Hepatic stellate cell (primary cell): ENCODE measurements at places on chromosomes 6 and 20.

- peak; percentile 60 for DNase-seq
Measured at GRCh38 chr20:34579191-34579978, 20.9 kb downstream of the MAP1LC3A start.

DNA sequence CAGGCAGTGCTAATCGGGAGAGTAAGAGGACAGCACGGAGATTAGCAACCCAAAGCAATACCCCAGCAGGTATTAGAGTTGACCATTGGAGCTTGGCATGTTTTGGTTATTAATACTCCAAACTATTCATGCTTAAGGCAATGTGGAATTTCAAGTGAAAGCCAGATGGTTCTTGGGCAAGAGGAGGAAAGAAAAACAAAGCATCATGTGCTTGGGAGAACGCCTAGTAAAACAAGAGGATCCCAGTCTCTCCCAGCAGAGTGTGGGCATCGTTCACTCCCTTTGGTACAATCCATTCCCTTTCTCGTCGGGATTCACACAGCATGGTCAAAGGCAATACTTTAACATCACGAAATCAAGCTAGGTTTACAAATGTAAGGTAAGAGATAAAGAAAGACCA lies 349.8 kb downstream of the PRKN start:
- DNase-seq: no peak

GRCh38 chr6:138275976-138276375 lies 57.7 kb upstream of the PBOV1 start:
- DNase-seq: no peak

DNA sequence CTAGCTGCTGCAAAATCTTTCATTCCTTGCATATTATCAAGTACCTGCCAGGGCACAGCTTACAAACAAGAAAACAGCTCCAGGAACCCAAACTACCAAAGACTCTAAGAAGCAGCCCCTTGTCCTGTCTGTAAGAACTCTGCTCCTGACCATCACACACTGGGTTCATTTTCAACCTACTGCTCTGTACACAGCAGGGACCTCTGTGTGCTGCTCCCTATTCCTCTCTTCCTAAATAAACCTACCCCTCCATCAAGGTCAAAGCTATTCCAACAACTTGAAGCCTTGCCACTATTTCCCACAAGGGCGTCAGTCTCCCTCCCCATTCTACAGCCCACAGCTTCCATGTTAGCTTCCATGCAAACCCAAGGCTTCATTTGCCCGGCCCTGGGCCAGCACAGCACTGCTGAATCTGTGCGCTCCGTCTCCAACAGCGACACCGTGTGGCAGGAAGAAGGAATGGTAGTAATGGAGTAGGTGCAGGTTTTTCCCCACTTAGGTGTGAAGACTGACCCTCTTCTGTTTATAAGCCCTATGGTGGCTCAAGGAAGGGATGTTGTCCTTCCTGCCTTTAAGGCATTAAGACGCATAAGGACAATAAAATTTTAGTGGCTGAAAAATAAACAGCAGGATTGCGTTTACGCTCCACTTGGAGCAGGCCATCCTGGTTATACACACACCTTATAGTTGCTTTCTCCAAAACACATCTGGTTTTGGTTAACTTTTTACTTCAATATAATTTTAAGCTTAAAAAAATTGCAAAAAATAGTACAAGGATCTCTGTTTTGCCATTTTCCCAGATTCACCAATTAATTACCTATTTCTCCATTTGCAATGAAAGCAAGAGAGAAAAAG lies 115.2 kb upstream of the NXT1 start:
- DNase-seq: no peak

- DNase-seq: no peak
Measured at GRCh38 chr20:52342913-52343312, 151.3 kb upstream of the ZFP64 start.

DNA sequence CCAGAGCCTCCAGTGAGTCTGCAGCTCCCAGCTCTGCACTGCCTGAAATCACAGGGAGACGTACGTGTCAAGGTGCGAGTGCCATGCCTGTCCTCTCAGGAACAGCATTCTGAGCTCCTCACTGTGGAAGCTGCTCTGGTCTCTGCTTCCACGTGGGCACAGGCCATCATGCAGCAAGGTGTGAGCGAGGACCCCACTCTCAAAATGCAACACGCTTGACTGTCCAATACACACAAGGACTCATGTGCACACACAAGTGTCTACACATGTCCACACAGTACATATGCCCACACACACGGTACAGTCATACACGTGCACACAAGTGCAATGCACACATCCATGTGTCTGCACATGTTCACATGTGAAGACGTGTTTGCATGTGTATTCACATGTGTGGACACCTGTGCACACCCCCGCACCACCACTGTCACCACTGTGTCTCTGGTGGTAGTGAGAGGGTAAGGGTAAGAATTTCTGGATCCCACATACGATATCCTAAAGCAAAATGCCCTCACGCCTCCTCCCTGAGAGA lies 260.5 kb downstream of the DLL1 start:
- no peak for DNase-seq

- DNase-seq: no peak
Measured at GRCh38 chr6:127277878-127278843, 11.5 kb downstream of the RNF146 start.

DNA sequence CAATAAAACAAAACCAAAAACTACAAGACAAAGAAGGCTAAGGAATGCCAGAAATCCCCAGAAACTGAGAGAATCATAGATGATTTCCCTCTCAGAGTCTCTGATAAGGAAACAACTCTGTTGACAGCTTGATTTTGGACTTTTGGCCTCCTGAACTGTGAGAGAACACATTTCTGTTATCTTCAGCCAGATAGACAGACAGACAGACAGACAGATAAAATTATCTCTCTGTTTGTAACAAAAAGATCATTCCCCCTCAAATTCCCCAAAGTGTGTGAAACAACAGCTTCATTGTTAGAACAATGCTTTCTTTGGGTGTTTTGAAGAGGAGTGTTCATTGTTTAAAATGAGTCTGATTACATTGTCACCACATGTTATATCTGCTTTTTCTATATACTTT lies 148.2 kb downstream of the BCKDHB start:
- no peak for DNase-seq

- no peak for DNase-seq
Measured at GRCh38 chr6:46097366-46097765, 32.4 kb upstream of the ENPP4 start.

GRCh38 chr6:19976411-19977129 lies 139.4 kb downstream of the ID4 start:
- DNase-seq: no peak

GRCh38 chr20:32050851-32051556 lies 1.0 kb upstream of the HCK start:
- DNase-seq: no peak

DNA sequence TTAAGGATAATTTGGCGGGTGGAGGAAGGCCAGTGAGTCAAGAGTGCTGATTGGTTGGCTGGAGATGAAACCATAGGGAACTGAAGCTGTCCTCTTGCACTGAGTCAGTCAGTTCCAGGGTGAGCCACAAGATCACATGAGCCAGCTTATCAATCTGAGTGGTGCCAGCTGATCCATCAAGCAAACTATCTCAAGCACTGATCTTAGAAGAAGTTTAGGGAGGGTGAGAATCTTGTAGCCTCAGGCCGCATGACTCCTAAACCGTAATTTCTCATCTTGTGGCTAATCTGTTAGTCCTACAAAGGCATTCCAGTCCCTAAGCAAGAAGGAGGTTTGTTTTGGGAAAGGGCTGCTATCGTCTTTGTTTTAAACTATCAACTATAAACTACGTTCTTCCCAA lies 954.3 kb downstream of the KIF16B start:
- DNase-seq: no peak

DNA sequence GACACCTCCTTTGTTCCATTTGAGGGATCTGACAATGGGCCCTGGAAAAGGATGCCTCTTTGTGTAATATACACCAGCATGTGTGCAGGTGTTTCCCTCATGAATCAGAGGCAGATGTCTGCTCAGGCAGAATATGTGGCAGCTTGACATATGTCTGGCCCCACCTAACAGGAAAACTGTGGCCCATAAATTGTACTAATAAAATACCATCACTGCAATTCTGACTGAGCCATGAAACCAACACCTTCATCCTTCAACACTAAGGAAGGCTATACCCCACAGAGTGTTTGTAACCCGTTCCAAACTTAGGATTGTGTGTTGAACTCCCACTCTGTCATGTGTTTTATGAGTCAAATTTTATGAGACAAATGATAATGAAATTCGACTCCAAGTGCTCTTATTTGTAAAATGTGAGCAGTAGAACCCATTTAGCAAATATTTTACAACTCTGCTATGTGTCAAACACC lies 22.7 kb downstream of the LAMA4 start:
- no peak for DNase-seq

DNA sequence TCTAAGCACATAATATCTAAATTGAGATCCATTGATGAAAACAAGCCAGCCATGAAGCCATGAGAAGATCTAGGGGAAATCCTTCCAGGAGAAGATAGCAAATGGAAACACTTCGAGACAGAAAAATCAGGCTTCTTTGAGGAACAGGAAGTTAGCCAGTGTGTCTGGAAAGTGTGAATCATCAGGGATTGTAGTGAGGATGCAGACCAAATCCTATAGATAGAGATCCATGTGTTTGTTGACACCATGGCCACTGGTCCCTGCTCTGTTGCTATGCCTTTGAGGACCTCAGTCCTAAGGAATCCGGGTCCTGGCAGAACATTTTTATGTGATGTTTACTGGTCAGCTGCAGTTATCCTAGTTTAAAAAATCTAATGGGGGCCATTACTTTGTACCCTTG lies 6.6 kb upstream of the ELOVL2 start:
- peak; percentile 53 for DNase-seq

DNA sequence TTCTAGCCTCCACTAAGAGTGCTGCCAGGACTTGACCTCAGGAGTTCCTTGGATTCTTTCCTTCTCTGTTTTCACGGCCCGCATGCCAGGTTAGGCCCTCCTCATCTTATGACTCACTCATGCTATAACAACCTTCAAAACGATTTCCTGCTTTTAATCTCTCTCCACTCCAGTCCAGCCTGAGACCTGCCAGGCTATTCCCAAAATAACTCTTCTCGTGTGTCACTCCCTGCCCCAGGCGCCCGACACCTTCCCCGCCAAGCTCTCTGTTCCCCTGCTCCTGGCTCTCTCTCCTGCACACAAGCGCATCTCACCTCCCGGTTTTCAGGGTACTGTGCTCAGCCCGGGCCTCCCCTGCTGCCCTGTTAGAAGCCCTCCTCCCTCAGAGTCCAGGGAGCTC lies 64.1 kb upstream of the RPS6KA2 start:
- no peak for DNase-seq

DNA sequence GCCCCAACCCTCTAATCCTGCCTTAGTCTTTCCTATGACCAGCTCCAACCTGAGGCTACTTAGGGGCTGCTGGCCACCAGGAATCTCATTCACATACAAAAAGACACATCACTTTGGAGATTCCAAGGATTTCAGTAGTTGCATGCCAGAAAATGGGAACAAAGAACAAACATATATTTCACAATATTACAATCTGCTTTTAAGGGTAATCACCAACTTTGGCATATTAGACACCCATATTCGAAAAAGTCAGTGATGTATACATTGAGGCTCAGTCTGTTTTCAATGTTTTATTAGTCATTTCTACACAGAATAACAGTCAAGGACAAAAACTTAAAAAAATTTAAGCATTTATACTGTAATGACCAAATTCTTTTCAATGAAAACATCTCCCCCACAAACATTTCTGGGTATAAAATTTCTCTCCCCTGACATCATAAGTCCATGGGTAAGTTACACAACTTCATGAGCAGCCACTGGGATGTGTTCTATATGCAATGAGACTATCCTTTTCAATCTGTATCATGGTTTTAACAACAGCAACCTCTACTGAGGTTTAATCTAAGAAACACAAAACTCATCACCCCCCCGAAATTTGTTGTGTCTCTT lies 103.5 kb downstream of the MAP7 start:
- peak; percentile 9 for DNase-seq

GRCh38 chr6:121998631-121999030 lies 400.8 kb upstream of the HSF2 start:
- DNase-seq: no peak

- peak; percentile 97 for DNase-seq
Measured at GRCh38 chr6:163413345-163414116, 987 bp upstream of the QKI start.

GRCh38 chr6:167510648-167511047 lies 185.8 kb downstream of the TTLL2 start:
- no peak for DNase-seq

GRCh38 chr6:161401587-161402309 lies 127.9 kb upstream of the AGPAT4 start:
- no peak for DNase-seq

GRCh38 chr6:21824431-21825177 lies 231.1 kb downstream of the SOX4 start:
- no peak for DNase-seq

DNA sequence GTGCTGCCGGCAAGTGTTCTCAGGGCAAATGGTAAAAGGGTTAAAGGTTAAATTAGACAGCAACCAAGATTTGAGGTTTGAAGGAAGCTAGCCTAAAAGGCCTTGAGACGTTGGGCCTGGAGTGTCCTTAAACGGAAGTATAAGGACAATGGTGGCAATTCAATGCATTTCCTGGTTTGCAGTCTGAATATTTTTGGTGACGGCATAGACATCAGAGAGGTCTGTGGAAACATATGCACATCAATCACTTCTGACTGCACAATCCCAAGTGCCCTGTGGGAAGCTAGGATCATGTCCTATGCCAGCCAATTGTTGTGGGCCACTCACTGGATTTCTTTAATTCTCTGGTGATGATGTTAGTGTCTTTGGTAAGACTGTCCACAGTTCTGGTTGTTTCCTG lies 25.7 kb upstream of the TUBB2A start:
- no peak for DNase-seq

GRCh38 chr20:54650052-54650719 lies 174.8 kb downstream of the DOK5 start:
- DNase-seq: no peak

GRCh38 chr20:47574616-47575364 lies 73.1 kb downstream of the NCOA3 start:
- DNase-seq: no peak

DNA sequence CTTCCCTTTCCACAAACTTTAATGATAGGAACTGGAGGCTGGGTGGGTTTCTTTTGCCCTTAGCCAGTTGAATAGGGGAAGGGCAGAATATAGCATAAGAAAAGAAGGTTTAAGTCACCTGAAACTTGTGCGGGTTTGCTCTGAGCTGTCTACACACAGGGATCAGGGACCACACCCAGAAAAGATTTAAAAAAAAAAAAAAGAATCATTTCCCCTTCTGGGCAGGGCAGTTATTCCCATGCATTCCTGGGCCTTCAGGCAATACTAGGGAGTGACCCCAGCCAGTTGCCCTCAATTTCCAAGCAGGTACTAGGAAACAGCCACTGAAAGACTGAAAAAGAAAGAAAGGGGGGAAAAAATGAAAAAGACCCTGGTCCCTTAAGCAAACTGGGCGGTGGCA lies 39.6 kb upstream of the HDAC2 start:
- no peak for DNase-seq

GRCh38 chr6:3019065-3019464 lies 19.4 kb downstream of the NQO2 start:
- no peak for DNase-seq

- no peak for DNase-seq
Measured at GRCh38 chr20:34082232-34082887, 29.7 kb downstream of the EIF2S2 start.

GRCh38 chr6:30881392-30882203 lies 2.7 kb upstream of the DDR1 start:
- no peak for DNase-seq
